ENCODE measurements at places on chromosomes 7 and 10.

DNA sequence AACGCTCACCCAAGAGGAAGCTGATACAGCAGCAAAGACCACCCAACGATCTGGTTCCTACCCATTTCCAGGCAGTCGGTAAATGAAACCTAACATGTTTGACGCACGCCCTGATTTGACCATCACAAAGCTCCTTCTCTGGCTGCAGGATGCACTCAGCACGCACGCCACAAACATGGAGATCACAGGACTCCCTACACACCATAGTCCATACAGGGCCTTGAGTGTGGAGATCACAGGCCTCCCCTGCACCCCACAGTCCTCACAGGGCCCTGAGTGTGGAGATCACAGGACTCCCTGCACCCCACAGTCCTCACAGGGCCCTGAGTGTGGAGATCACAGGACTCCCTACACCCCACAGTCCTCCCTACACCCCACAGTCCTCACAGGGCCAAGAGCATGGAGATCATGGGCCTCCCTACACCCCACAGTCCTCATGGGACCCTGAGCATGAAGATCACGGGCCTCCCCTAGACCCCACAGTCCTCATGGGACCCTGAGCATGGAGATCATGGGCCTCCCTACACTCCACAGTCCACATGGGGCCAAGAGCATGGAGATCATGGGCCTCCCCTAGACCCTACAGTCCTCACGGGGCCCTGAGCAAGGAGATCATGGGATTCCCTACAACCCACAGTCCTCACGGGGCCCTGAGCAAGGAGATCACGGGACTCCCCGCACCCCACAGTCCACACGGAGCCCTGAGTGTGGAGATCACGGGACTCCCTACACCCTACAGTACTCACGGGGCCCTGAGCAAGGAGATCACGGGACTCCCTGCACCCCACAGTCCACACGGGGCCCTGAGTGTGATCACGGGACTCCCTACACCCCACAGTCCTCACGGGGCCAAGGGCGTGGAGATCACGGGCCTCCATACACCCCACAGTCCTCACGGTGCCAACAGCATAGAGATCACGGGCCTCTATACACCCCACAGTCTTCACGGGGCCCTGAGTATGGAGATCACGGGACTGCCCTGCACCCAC is 409.2 kb downstream of the DNAJB6 start:
- no peak for DNase-seq

- DNase-seq, result no peak
Measured at GRCh38 chr10:132499367-132499685, 38.3 kb upstream of the INPP5A start.

GRCh38 chr7:66466081-66466600 is 162.5 kb upstream of the KCTD7 start:
- no peak for DNase-seq

DNA sequence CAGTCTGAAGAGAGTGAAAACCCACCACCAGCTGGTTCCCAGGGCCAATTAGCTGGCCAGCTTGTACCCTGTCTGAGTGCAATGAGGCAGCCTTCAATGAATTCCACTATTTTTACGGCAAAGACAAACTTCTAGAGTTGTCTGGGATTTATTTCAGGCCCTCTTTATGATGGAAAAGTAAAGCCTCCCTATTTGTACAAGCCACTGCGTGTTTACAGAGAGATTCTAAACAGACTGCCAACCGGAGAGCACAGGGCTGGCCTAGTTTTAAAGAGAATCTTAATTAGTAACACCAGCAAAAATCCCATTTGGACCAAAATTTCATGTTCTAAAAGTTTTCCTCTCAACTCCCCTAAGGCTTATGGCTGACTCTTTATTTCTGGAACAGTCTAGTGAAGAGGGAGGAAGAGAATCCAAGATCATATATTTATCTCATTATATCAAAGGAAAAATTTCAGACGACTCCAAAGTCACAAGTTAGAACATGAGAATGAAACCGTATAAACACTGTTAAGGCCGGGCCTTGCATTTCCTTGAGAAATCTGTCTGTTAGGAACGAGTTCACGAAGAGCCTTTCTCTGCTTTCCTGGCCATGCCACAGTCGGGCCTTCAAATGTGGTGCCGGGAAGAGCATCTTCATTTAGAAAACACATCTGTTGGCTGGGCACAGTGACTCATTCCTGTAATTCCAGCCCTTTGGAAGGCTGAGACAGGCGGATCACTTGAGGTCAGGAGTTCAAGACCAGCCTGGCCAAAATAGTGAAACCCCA is 724.6 kb upstream of the NRP1 start:
- DNase-seq, result no peak

- DNase-seq, result no peak
Measured at GRCh38 chr7:99219185-99219767, 11.4 kb upstream of the KPNA7 start.

DNA sequence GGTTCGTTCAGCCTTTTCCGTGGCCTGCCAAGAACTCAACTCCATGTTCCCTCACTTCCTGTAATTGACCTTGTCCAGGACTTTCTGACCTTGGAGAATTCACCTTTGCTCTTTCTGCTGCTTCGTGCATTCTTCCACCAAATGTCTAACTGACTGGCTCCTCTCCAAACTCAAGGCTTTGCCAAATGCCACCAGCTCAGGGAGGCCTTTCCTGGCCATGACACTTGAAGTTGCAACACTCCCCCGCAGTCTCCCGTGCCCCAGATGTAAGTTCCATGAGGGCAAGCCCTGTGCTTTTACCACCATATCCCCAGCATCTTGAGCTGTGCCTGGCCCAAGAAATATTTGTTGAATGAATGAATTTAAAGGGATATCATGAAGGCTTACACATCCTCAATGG is 238.4 kb downstream of the ARHGAP21 start:
- DNase-seq, result no peak

- no peak for DNase-seq
Measured at GRCh38 chr7:2541291-2542010, 13.9 kb downstream of the BRAT1 start.

DNA sequence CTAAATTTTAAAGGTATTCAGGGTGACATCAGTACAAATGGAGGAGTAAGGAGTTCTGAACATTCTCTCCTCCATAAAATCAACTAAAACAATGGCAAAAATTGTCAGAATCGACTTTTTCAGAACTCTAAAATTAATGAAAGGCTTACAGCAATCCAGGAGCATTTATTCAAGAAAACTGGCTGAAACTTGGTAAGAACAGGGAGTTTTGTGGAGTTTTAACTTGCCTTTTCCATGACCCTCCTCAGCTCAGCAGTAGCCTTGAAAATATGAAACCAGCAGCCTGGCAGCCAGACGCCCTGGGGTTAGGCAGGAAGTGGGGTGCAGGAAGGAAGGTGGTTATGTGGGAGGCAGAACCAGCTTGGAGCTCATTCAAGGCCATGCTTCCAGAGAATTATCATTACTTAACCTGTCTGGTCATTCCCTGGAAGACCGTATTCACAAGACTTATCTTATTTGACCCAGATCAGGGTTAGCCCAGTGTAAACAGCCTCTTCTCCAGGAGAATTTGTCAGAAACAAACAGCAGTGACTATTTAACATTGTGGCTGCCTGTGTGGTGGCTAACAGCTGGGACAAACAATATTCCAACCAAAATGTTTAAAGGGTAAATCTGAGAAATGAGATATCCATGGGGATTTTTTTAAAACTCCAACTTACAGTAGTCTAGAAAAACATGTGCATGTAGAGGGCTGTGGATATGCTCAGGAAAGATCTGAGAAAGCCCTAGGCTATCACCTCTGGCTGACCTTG is 75.7 kb upstream of the MACROH2A2 start:
- DNase-seq, result no peak

DNA sequence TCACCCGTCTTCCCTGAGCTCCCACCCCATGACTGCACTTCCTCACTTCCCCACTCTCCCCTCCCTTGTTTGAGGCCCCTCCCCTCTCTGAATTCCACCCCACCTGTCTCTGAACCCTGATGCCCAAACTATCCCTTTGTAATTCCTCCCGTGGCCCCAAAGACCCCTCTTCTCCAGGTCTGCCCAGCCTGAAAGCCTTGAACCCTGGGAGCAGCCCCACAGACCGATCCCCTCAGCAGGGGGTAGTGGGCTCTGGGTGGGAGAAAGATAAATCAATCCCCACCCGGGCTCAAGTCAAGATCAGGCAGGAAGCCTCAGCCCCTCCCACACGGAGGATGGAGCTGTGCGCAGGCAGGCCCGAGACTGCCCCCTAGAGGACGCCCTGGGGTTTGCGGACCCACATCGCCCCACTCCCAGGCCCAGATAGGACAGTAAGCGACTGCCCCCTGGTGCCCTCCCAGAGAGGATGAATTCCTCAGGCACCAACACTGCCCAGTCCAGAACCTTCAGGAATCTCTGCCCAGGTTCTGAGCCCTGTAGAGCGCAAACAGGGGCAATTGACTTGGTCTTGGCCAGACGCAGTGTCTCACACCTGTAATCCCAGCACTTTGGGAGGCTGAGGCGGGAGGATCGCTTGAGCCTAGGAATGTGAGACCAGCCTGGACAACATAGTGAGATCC is 11.7 kb downstream of the HSPB1 start:
- DNase-seq, result peak; percentile 67

DNA sequence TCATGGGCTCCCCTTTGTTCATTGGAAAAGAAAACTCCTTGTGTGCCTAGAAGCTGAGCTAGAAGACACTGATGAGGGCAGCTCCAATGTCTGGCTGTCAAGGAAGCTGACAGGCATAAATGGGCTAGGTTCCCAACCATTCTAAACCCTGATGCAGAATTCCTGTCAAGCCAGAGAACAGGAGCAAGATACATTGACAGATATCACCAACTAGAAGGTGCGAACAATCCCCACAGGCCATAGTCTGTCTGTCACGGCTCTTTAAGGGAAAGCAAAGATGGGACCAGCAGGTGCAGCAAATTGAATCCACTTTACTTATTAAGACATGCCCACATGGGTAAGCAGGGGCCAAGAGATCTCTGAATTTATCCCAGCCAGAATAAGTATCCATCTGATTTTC is 617.9 kb upstream of the POT1 start:
- no peak for DNase-seq

GRCh38 chr10:63388421-63389031 is 77.3 kb downstream of the JMJD1C start:
- DNase-seq, result peak; percentile 4

GRCh38 chr10:21398563-21399231 is 126.8 kb downstream of the SKIDA1 start:
- DNase-seq, result no peak

DNA sequence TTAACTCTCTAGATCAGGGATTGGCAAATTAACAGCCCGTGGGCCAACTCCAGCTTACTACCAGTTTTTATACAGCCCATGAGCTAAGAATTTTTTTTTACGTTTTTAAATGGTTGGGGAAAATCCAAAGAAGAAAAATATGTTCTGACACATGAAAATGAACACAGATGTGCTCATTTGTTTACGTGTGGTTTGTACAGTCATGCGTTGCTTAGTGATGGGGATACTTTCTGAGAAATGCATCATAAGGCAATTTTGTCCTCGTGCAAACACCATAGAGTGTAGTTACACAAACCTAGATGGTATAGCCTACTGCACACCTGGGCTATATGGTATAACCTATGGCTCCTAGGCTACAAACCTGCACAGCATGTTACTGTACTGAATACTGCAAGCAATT is 8.3 kb upstream of the SMKR1 start:
- no peak for DNase-seq

GRCh38 chr10:71395621-71396020 is 1.1 kb upstream of the CDH23 start:
- DNase-seq, result no peak

DNA sequence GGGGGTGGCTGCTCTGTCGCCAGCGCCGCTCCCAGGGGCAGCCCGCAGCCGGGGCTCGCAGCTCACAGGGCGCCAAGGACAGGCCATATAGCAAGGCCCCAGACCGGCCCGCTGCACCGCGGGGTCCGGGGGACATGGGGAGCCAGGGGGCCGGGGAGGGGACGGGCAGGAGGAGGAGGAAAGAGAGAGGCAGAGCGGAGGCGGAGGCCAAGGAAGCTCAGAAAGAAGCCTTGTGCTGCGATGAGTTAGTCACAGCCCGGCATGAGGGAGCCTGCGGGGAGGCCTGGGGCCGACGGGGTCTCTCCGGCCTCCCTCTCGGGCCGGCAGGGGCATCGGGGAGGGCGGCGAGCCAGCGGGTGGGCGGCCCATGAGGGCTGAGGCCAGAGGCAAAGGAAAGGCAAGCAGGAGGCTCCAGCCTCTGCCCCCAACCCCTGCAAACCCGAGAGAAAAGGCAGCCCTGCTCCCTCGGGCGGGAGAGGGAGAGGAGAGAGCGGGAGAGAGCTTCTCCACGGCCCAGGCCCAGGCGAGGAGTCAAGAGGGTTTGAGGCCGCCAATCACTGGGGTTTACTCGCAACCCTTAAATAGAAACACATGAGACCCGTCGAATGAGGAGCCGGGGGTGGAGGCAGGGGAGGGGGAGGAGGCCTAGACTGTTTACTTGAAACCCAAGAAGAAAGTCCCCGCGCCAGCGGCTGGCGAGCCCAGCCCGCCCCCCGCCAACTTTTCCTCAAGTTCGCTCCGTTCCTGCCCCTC is 167.9 kb downstream of the NEURL1 start:
- DNase-seq, result peak; percentile 16

DNA sequence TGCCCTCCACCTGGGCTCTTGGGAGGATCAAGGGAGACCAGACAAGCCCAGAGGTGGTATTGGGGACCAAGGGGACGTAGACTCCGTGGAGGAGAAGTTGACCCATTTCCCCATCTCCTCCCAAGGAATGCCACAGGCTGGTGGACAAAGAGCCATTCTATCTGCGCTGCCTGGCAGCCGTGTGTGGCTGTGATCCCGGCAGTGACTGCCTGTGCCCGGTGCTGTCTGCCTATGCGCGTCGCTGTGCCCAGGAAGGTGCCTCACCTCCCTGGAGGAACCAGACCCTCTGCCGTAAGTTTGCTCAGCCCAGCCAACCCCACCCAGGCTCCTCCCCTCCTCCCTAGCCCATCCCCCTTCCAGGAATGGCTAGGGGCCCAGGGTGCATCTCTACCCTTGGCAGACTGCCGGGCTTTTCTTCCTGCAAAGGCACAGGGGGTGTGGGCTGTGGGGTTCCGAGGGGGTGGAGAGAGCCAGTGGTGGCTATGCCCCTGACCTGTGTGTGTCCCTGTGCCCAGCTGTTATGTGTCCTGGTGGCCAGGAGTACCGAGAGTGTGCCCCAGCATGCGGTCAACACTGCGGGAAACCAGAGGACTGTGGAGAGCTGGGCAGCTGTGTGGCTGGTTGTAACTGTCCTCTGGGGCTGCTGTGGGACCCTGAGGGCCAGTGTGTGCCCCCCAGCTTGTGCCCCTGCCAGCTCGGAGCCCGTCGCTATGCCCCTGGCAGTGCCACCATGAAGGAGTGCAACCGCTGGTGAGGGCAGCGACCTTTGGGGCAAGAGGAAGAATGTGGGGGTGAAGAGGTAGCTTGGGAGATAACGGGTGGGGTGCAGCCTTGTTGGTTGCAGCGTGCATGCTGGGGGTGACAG is 10.2 kb upstream of the ZNF467 start:
- DNase-seq, result no peak

DNA sequence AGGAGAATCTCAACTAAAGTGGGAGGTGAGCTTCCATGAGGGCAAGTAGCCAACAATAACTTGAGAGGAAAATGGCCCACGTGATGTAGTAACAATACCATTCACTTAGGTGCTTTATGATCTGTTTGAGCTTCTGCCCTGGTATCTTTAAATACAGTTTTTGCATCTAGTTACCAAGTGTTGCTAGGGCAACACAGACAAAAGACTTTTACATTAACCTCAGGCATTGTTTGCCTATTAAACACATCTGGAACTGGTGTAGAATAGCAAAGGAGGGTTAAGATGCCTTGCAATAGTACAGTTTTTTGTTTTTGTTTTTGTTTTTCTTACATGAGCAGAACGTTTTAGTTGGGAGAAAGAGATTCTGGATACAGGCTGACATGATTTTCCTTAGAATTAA is 97.7 kb upstream of the MTPN start:
- peak; percentile 60 for DNase-seq
